ENCODE measurements at places on chromosomes 3 and 15.
A peak's percentile ranks its signal among the peaks of the same experiment; 100 is the strongest.

DNA sequence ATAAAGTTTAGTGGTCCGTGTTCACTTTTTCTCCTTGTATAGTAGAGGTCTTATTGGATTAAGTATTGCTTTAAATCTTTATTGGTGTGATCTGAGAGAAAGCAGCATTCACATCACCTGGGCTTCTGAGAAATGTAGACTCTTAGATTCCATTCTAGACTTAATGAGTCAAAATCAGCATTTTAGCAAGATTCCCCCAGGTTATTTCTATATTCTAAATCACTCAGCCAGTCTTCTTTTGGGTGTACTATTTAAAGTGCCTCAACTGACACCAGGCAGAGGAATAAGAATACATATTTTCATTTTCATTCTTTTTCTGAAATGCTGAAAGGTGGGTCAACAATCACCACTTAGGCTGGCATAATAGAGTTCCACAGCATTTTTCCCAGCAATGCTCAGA is 481.7 kb downstream of the TUSC7 start:
- DNase-seq = no peak

- DNase-seq = no peak
Observed at GRCh38 chr15:79418693-79419279, 13.3 kb upstream of the MINAR1 start.

- DNase-seq = peak; percentile 90
Observed at GRCh38 chr15:30991255-30992235, at the start of gene MTMR10. Gene MTMR10 (minus strand): TSS chr15:30991628. CDS start chr15:30991506, 122 bp downstream.

- no peak for DNase-seq
Observed at GRCh38 chr15:38793206-38793810, 228.7 kb upstream of the RASGRP1 start.

- DNase-seq = no peak
Observed at GRCh38 chr3:59774634-59775033, 724.8 kb upstream of the CFAP20DC start.

DNA sequence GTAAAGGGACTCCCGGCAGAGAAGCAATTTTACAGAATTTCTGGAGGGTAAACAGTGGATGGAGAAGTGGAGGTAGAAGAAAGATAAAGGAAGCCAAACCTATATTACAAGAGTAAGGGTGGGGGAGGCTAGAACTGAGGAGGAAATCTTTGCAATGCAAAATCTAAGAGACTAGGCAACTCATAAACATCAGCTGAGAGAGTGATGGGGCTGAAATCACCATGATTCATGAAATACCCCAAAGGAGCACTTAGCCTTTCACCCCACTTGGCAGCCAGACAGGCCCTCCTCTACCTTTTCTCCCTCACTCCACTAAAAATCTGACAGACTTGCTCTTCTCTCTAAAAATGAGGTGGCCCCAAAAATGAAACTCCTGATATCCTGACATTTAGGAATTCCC is 19.5 kb upstream of the ZBTB38 start:
- DNase-seq = no peak

DNA sequence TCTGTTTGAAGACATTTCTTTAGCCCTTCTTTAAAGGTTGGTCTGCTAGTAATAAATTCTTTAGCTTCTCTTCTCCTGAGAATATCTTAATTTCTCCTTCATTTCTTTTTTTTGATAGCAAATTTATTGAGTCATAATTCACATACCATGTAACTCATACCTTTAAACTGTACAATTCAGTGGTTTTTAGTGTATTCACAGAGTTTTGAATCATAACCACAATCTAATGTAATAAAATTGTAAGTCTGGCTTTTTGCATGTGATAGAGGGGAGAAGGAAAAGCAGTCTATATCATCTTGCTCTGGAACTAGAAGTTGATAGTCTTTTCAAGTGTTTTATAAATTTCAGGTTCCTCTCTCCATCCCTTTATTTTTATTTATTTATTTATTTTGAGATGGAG is 81.3 kb downstream of the APBA2 start:
- no peak for DNase-seq
